ENCODE measurements at places on chromosomes 1 and 21.

DNA sequence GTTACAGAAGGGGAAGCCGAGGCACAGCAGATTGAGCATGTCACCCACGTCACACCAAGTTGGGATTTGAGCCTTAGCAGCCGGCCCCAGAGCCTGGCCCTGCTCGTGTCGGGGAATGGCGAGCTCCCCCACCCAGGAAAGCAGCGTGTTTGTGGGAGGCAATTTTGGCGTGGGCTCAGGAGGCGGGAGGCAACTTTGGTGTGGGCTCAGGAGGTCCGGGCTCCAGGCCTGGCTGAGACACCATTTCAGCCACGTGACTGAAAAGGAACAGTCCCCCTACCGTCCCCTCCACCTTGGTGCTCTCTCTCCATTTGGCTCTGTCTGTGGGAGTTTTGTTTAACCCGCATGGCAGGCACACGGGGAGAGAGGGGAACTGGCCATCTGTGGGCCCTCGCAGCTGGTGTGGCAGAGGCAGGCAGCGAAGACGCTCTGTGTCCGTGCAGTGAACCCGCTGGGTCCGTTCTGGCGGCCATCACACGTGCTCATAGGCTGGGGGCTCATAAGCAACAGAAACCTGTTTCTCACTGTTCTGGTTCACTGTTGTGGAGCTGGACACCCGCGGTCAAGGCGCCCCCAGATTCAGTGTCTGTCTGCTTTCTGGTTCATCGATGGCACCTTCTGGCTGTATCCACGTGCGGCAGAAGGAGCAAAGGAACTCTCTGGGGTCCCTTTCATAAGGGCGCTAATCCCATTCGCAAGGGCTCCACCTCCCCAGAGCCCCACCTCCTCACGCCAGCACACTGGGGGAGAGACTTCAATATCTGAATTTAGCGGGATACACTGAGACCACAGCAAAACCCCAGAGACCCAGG is 110.2 kb downstream of the CRYAA start:
- DNase-seq: no peak

DNA sequence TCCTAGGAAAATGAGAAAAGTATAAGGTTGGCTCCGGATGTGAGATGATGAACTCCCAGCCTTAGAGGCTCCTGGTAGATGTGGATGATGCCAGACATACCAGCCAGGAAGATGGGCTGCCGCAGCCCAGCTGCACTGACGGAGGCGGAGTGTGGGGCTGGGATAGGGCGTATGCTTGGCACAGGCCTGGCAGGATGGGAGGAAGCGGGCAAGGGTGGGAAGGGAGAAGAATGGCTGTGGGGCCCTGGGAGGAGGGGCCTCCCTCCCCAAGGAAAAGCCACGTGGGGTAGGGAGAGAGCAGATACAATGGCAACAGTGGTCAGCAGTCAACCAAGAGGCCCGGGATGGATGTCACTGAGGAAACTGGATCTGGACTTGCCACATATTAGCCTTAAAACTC is 41.3 kb upstream of the KIF21B start:
- no peak for DNase-seq

DNA sequence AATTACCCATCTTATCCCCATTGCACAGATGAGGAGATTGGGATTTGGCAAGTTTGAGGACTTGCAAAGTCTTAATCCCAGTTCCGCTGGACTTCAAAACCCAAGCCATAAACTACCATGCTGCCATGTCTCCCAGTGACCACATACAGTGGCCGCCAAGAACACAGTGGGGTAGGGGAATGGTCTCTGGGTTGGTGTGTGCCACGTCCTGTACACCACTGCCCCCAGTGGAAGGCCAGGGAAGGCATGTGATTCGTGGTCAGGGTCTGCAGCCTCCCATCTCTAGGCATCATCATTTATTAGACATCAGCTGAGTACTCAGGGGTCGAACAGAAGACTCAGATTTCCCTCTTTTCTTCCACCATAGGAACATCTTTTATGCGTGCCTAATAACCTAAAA is 76.0 kb downstream of the MAN1C1 start:
- DNase-seq: no peak

- DNase-seq: peak; percentile 17
These were observed 7.4 kb downstream of the WDR77 start for GRCh38 chr1:111441573-111442192.

- DNase-seq: no peak
These were observed 8.9 kb downstream of the UBASH3A start for GRCh38 chr21:42412636-42412933.

DNA sequence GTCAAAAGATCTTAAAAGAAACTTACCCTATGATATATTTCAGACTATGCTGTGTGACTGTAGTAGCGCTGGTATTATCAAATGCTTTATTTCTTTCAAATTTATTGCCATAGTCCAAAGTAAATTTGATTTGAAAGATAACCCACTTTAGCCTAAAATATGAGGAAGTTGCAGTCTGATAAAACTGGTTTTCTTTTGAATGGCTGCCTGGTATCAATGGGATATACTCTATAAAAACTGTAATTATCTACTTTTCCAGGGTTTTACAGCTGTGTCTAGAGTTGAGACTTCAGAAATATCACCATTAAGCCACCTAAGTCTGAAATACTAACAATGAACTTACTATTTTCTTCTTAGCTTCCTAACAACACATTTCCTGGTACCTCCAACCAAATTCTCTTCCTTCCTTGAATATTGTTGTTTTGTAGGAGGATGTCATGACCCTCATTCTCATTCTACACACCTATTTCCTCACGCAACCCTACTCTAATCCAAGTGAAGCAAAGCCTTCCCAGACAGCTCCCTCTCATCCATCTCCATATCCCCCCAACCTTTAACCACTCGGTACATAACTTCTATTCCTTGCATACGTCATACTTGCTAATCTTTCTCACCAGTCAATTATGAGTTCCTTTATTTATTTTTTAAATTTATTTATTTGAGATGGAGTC is 17.0 kb downstream of the KDM5B start:
- DNase-seq: no peak

DNA sequence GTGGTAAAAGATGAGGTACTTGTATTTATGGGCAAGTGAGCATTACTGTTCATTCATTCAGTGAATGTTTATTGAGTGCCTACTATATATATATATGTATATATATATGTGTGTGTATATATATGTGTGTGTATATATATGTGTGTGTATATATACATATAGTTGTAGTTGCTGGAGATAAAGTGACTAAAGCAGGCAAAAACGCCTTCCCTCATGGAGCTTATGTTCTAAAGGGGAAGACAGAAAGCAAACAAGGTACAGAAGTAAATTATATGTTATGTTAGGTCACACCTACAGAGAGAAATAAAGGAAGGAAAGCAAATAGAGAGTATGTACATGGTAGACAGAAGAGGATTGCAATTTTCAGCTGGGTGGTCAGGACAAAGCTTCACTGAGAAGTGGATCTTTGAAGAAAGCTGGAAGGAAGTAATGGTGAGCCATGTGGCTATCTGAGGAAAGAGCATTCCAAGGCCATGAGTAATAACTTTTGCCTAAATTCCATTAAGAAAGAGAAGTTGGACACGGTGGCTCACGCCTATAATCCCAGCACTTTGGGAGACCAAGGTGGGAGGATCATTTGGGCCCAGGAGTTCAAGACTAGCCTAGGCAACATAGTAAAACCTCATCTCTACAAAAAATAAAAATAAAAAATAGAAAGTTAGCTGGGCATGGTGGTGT is 33.5 kb upstream of the KLF17 start:
- no peak for DNase-seq

- no peak for DNase-seq
These were observed 116.2 kb downstream of the SLC45A1 start for GRCh38 chr1:8434101-8434500.

DNA sequence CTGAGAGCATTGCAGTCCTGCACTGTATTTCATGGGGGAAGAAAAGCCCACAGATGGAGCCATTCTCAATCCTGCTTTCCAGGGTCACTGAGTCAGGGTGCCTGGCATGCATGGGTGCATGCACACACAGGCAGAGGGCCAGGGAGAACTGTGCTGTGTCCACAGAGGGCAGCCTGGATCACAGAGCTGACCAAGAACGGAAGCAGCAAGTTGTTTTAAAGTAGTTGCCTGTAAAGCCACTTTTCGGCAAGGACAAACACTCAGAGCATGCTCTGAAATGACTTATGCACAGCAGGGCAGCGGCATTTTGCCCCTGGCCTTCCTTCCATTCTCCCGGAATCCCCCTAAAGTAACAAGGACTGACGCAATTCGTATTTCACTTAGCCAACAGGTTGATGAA is 3.6 kb downstream of the ERG start:
- DNase-seq: no peak

- no peak for DNase-seq
These were observed 89.5 kb downstream of the NEK7 start for GRCh38 chr1:198246337-198246736.

GRCh38 chr1:248704606-248705005 is 2.0 kb upstream of the OR14I1 start:
- no peak for DNase-seq

- DNase-seq: no peak
These were observed 146.5 kb downstream of the CHD1L start for GRCh38 chr1:147388969-147389368.

- no peak for DNase-seq
These were observed 442.4 kb downstream of the CAMTA1 start for GRCh38 chr1:7227654-7228053.

GRCh38 chr1:162175379-162176081 is 106.0 kb downstream of the NOS1AP start:
- DNase-seq: no peak

GRCh38 chr1:3183411-3183810 is 114.4 kb downstream of the PRDM16 start:
- no peak for DNase-seq

- DNase-seq: no peak
These were observed 298.2 kb upstream of the ESRRG start for GRCh38 chr1:217021400-217021799.

- DNase-seq: no peak
These were observed 75.9 kb downstream of the DISP1 start for GRCh38 chr1:222890716-222891115.

DNA sequence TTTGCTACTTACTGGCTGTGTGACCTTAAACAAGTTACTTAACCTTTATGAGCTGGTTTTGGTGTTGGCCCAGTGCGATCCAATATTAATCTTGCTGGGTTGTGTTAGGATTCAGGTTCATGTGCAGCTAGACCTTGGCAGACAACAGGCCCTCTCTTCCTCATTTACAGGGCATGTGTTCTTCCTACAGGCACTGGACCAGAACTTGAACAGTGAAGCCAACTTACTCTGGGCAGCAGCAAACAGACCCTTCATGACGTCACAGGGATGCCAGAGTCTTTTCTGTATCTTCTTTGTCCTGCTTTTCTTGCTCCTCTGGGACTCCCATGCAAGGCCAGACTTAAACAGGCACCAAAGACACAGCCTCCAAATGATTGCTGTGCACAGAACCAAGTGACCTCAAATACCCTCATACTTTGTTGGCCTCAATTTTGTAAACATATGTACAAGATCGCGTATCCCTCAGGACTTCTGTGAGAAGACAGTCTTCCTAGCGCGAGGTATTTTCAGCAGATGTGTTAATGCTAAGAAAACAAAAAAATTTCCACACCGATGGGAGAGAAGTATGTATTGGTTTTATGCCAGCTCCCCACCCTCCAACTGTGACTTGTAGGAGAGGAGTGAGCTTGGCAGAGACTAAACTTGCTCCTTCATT is 73.7 kb downstream of the URB2 start:
- no peak for DNase-seq

- DNase-seq: no peak
These were observed 33.0 kb downstream of the ACOT7 start for GRCh38 chr1:6360517-6361070.

DNA sequence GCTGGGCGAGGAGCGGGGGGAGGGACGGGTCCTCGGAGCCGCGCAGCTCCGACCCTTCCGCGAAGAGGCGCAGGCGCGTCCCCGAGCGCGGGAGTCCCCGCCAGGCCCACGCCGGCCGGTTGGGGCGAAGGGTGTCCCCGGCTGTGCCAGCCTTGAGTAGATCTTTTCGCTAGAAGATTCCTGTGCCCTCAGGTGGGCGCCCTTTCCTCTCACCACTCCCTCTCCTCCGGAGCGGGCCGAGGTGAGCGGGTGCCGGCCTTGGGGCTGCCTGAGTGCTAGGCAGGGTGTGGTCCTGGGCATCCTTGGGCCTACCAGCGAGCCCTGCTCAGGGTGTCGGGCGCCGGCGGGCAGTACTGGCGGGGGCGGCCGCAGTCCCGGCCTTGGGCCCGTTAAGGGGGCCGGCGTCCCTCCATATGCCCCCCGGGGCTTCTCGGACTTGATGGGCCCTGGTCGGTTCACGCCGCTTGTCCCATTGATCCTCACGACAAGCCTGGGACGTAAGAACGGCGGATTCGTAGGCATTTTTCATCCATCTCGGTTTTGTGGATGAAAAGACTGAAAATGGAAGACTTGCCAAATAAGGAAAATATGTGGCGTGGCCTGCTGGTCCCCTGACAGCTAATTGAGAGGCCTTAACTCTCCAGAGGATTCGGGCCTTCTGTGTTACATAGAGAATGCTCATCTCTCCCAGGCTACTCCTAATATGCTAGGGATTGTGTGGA is 712 bp downstream of the DEGS1 start:
- peak; percentile 46 for DNase-seq

DNA sequence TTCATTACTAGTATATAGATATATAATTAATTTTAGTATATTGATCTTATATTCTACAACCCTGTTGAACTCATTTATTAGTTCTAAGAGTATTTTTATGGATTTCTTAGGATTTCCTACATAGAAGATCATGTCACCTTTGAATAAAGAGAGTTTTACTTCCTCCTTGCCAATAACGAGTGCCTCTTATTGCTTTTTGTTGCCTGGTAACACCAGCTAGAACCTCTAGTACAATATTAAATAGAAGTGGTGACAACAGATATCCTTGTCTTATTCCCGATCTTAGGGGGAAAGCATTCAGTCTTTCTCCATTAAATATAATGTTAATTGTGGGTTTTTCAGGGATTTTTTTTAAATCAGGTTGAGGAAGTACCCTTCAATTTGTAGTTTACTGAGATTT is 40.8 kb downstream of the WNT2B start:
- DNase-seq: no peak

- no peak for DNase-seq
These were observed 73.2 kb downstream of the ADGRL2 start for GRCh38 chr1:81873946-81874345.

DNA sequence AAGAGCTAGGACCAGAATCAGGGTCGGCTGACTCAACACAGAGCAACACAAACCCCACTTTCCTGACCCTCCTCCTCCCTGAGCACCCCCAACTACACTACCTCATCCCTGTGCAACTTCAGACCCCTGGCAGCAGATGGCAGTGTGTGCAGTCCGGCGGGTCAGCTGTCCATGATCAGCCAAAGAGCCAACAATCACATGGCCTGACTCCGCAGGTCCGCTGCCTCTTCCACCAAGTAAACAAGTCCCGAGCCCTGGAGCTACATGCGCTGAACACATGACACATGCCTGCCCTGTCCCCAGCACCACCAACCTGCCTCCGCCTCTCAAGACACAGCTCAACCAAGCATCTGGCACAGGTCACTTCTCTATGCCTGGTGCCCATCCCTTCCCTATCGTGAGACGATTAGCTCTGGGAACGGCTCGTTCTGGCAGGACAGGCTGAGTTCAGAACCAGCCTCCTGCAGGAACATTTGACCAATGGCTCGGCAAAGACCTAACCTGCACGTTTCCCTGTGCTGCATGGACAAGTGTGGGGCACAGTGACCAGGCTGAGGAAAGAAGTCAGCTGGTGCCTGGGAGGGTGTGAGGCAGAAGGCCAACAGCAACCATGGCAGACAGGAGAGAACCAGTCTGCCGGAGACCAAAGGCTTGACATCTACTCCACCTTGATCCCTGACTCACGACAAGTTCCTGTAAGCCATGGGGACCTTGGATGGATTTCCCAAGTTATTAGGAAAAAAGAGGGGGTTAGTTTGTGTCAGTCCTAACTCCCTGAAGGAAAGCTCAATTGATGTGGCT is 60.3 kb downstream of the CD46 start:
- no peak for DNase-seq
